Activated CD4-positive, alpha-beta T cell treated with anti-CD3 and anti-CD28 coated beads, Interleukin-2, amount 10 ng/mL, durations not matched to agents 7 days and 5 days (primary cell): ENCODE measurements at places on chromosomes 13 and 19. TPM values are rescaled to one million over a fixed set of nuclear protein-coding genes. Genes with fewer than 3 reads are reported as not detected.

DNA sequence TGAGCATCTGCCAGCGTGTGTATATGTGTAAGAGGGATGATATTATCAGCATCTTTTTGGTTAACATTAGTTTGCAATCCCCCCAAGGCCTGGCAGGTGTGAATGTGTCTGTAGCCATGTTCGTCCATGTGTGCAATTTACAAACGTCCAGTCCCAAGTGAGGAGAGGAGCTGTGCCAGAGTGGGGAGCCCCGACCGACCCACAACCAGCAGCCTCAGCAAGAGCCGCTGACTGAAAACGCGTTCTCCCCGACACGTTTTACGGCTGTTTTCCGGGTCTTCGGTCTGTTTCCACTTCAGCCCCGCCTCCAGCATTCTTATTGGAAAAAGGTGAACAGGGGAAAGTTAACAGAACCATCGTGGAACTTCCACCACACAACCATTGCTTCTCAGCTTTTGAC lies 119.1 kb upstream of the SOX1 start:
- H3K4me3 ChIP-seq = no peak overlapping the region
- no peak for DNase-seq
- no peaks in the 10 kb centered on the region for H3K4me1 ChIP-seq
- no peaks in the 10 kb centered on the region for H3K36me3 ChIP-seq
- no peaks in the 10 kb centered on the region for H3K27me3 ChIP-seq
- H3K27ac ChIP-seq = no peak overlapping the region

The IGFLR1 gene
- 53.7 TPM for total RNA-seq

The ABHD13 gene
- 9.9 TPM for total RNA-seq

The MIA gene
- 0.89 TPM for total RNA-seq

- H3K36me3 ChIP-seq = no peaks in the 10 kb centered on the region
- DNase-seq = no peak
- H3K4me1 ChIP-seq = no peaks in the 10 kb centered on the region
- no peaks in the 10 kb centered on the region for H3K27me3 ChIP-seq
- no peak overlapping the region for H3K4me3 ChIP-seq
- no peak overlapping the region for H3K27ac ChIP-seq
Measured at GRCh38 chr13:67827992-67828391, 597.9 kb upstream of the PCDH9 start.

- no peak for DNase-seq
- H3K27me3 ChIP-seq = peaks cover 3% of the 10 kb centered on the region
- H3K36me3 ChIP-seq = no peaks in the 10 kb centered on the region
- no peak overlapping the region for H3K4me3 ChIP-seq
- H3K4me1 ChIP-seq = no peaks in the 10 kb centered on the region
- H3K27ac ChIP-seq = no peak overlapping the region
Measured at GRCh38 chr13:77522444-77522843, 13.1 kb upstream of the SCEL start.

- H3K36me3 ChIP-seq = no peaks in the 10 kb centered on the region
- DNase-seq = no peak
- H3K4me1 ChIP-seq = no peaks in the 10 kb centered on the region
- no peak overlapping the region for H3K27ac ChIP-seq
- H3K27me3 ChIP-seq = no peaks in the 10 kb centered on the region
- H3K4me3 ChIP-seq = no peak overlapping the region
Measured at GRCh38 chr13:107065036-107065435, 497.1 kb upstream of the ARGLU1 start.

- peaks cover 7% of the 10 kb centered on the region for H3K36me3 ChIP-seq
- peak overlapping the region; percentile 93 for H3K4me3 ChIP-seq
- peak overlapping the region; percentile 99 for H3K27ac ChIP-seq
- no peak for DNase-seq
Measured at GRCh38 chr13:41058295-41059070, 2.8 kb upstream of the WBP4 start.

DNA sequence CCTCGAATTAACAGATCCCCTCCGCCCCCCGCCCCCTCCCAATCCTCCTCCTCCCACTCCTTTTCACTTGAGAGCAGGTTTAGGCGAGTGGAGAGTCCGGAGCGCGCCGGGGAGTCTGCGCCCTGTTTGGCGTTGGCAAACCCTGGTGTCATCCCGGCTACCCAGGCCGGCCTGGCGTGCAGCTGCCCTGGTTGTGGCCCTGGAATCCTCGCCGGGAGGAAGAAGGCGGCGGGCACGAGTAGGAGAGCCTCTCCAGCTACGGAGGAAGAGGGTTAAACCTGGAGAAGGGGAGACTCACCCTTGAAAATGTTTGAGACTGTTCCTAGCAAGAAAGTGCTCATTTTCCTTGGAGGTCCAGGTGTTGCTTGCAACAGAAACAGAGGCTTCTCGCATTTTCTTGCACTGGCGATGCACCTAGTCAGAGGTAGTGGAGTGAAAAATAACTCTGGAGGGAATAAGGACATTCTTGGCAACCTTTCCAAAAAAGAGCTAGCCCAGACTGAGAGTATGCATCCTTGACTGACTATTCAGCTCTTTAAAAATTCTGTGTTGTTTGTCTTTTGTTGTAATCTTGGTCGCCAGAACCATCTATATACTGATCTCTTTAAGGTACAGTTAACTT lies 1.3 kb upstream of the SOX21 start:
- no peak overlapping the region for H3K27ac ChIP-seq
- no peaks in the 10 kb centered on the region for H3K36me3 ChIP-seq
- no peak for DNase-seq
- peaks cover 73% of the 10 kb centered on the region for H3K27me3 ChIP-seq
- H3K4me1 ChIP-seq = peaks cover 15% of the 10 kb centered on the region

DNA sequence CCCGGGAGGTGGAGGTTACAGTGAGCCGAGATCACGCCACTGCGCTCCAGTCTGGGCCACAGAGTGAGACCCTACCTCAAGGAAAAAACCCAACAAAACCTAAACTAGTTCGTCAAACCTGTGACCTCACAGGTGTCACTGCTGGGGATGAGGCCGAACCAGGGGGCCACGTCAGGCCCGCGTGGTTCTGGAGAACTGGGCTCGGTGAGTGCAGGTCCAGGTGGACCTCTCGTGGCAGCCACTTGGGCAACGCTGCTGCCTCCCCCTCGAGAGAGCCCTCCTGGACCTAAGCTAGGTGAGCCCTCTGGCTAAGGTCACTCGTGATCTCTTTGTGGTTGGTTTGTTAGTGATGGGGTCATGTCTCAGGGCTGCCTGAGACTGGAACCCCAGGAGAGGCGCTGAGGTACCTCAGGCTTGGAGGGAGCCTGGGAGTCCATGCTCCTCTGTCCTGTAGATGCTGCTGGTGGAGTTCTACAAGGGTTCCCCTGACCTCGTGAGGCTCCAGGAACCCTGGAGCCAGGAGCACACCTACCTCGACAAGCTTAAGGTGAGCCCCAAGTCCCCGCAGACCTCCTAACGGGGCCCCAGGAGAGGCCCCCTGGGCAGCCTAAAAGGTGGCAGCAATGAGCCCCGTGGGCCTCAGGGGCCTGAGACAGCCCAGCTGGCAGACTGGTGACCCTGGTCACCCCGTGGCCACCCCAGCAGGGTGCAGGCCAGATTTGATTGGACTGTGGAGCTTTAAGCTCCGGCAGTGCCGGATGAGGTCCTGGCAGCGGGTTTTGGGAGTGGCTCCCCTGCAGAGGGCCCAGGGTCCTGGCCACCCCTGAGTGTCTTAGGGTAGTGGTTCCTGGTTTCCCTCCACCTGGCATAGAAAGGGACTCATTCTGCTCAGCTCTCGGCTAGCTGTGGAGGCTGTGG lies 15.6 kb downstream of the MPND start:
- H3K4me1 ChIP-seq = peaks cover 2% of the 10 kb centered on the region
- no peak overlapping the region for H3K27ac ChIP-seq
- H3K27me3 ChIP-seq = no peaks in the 10 kb centered on the region
- no peak for DNase-seq
- peaks cover 17% of the 10 kb centered on the region for H3K36me3 ChIP-seq

- no peaks in the 10 kb centered on the region for H3K36me3 ChIP-seq
- H3K27ac ChIP-seq = no peak overlapping the region
- no peaks in the 10 kb centered on the region for H3K27me3 ChIP-seq
- H3K4me1 ChIP-seq = no peaks in the 10 kb centered on the region
- H3K4me3 ChIP-seq = no peak overlapping the region
Measured at GRCh38 chr19:31380854-31381253, 31.6 kb upstream of the TSHZ3 start.

The ZNF507 gene
- 33.3 TPM for total RNA-seq

DNA sequence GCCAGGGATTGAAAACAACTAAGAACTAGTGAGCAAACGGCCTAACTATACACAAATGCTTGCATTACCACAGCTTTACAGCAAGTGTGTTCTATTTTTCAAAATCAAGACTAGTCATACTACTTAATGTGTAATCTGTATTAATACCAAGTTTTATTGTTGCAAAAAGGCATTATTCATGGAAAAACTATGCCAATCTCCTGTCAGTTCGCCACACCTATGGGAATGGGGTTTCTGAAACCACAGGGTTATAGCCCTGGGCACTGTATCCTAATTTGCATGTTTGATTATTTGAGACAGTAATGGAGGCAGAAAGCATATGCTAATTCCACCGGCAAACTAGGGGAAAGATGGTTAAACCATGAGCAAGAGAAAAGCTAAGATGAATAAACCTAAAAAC lies 14.3 kb downstream of the GAS6 start:
- H3K27ac ChIP-seq = no peak overlapping the region
- H3K36me3 ChIP-seq = no peaks in the 10 kb centered on the region
- no peak for DNase-seq
- H3K4me3 ChIP-seq = no peak overlapping the region

DNA sequence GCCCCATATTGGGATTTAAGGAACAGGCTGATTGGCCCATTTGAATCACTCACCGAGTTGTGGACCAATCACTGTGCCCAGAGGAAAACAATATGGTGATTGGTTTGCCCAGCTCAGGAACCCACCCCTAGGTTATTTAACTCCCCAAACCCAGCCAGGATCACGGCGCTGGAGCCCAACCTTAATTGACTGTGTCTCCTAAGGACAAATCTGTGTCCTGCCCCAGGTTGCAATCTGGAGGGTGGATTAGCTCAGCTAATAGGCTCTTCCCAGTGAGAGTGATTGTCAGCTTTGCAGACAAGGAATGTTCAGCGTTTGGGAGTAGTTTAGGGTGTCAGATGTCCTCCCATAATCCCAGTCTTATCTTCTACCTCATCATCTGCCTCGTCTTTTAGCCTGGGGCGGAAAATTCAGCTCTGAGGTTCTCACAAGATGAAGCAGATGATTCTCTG lies 3.5 kb upstream of the ZNF358 start:
- H3K27me3 ChIP-seq = peaks cover 22% of the 10 kb centered on the region
- no peaks in the 10 kb centered on the region for H3K36me3 ChIP-seq
- no peak overlapping the region for H3K4me3 ChIP-seq
- H3K4me1 ChIP-seq = peaks cover 7% of the 10 kb centered on the region
- no peak for DNase-seq

DNA sequence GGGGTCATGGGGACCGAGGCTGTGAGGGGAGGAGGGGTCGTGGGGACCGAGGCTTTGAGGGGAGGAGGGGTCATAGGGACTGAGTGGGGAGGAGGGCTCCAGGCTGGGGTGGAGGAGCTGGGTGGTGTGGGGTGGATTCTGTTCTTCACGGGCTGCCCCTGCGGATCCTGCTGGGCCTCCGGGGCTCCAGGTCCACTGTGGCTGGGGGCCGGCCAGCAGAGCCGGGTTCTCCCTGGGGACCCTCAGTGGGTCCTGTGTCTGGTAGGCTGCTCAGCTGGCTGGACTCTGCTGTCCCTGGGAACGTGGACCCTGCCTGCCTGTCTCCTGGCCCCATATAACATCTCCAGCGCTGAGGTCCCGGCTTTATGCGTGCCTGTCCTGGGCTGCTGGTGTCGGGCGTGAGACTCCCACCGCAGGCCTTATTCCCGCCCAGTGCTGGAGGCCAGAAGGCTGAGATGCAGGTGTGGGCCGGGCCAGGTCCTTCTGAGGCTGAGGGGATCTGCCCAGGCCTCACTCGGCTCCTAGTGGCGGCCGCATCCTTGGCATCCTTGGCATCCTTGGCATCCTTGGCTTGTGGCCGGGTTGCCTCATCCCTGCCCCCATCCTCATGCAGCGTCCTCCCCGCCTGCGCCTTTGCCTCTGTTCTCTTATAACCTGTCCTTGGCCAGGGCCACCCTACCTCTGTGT lies 19.8 kb upstream of the GNA15 start:
- no peaks in the 10 kb centered on the region for H3K4me1 ChIP-seq
- no peak overlapping the region for H3K27ac ChIP-seq
- no peak for DNase-seq
- H3K4me3 ChIP-seq = no peak overlapping the region

- peaks cover 9% of the 10 kb centered on the region for H3K4me1 ChIP-seq
- H3K27ac ChIP-seq = no peak overlapping the region
- H3K27me3 ChIP-seq = peaks cover 33% of the 10 kb centered on the region
- H3K36me3 ChIP-seq = no peaks in the 10 kb centered on the region
Measured at GRCh38 chr19:29727906-29728305, 12.8 kb upstream of the C19orf12 start.

GRCh38 chr13:108407495-108407894 lies 138.0 kb downstream of the TNFSF13B start:
- H3K27me3 ChIP-seq = peaks cover 1% of the 10 kb centered on the region
- no peak for DNase-seq
- no peak overlapping the region for H3K27ac ChIP-seq
- peaks cover 47% of the 10 kb centered on the region for H3K4me1 ChIP-seq
- H3K36me3 ChIP-seq = peaks cover 2% of the 10 kb centered on the region

The GFY gene
- total RNA-seq = not detected

DNA sequence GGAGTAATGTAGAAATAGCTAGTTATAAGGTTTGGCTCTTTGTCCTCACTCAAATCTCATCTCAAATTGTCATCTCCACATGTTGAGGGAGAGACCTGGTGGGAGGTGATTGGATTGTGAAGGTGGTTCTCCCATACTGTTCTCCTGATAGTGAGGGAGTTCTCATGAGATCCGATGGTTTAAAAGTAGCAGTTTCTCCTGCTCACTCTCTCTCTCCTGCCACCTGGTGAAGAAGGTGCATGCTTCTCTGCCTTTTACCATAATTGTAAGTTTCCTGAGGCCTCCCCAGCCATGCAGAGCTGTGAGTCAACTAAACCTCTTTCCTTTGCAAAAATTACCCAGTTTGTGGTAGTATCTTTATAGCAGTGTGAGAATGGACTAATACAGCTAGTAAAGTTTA lies 849.4 kb downstream of the DACH1 start:
- no peaks in the 10 kb centered on the region for H3K4me1 ChIP-seq
- no peak for DNase-seq
- H3K4me3 ChIP-seq = no peak overlapping the region
- no peak overlapping the region for H3K27ac ChIP-seq

The TYK2 gene
- total RNA-seq = 251 TPM

DNA sequence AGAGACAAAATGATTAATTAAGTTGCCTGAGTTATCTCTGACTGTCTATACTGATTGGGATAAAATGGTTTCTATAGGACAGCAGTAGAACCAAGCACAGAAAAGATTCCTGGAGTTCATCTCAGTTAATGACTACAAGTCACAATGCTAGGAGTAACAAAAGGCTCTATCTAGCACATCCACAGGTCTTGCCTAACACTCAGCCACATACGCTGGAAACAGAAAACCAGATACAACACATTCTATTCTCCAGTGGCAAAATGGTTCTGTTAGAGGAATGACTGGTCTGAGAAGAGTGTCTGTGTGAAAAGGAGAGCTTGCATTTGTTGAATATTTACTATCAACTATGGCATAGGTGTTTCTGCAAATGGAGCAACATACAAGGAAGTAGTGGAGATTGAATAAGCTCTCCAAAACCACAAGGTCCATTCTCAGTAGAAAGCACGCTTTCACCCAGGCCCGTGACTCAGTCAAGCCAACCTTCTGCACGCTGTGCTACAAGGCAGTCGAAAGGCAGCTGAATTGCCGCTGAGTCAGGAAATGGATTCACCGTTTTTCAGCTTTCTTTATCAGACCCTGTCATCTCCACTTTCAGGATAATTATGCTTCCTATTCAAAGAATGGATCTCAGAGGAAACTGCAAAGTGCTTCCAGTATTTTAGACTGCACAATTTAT lies 761.5 kb downstream of the EFNB2 start:
- H3K36me3 ChIP-seq = no peaks in the 10 kb centered on the region
- no peaks in the 10 kb centered on the region for H3K27me3 ChIP-seq
- no peak overlapping the region for H3K27ac ChIP-seq
- no peak overlapping the region for H3K4me3 ChIP-seq
- H3K4me1 ChIP-seq = no peaks in the 10 kb centered on the region
- DNase-seq = no peak
